ENCODE measurements at places on chromosomes 2 and 18. TPM values are rescaled to one million over a fixed set of nuclear protein-coding genes. Genes with fewer than 3 reads are reported as not detected.

Gene CAMKMT
- 7.4 TPM for total RNA-seq

Gene WDR54
- total RNA-seq: 42.1 TPM

Gene NDUFAF7
- 15.9 TPM for total RNA-seq

Gene MEP1B
- total RNA-seq: not detected

Gene NETO1
- not detected for total RNA-seq

Gene AKAIN1
- total RNA-seq: not detected

Gene BMP10
- not detected for total RNA-seq

Gene DSC2
- 0.07 TPM for total RNA-seq

Gene RND3
- total RNA-seq: 647 TPM

Gene CFAP65
- total RNA-seq: 0.03 TPM

Gene KATNAL2
- total RNA-seq: 2.2 TPM

Gene AQP12B
- not detected for total RNA-seq

Gene ARHGEF33
- total RNA-seq: 0.43 TPM

Gene RFTN2
- 3.5 TPM for total RNA-seq

Gene COLEC11
- 1.4 TPM for total RNA-seq

Gene DARS1
- 127 TPM for total RNA-seq

Gene TRAPPC12
- total RNA-seq: 76.1 TPM

Gene KCNIP3
- total RNA-seq: 0.65 TPM

Gene CCDC141
- total RNA-seq: 0.53 TPM

Gene CYTIP
- total RNA-seq: 5.5 TPM

Gene LIPG
- total RNA-seq: 5.5 TPM

Gene PLEK
- 0.07 TPM for total RNA-seq

Gene HMSD
- not detected for total RNA-seq

Gene UPP2
- total RNA-seq: not detected

Gene NEU2
- not detected for total RNA-seq

Gene SLC23A3
- 8.1 TPM for total RNA-seq

Gene IDH1
- total RNA-seq: 139 TPM

Gene IL18RAP
- total RNA-seq: not detected

Gene ZBTB7C
- total RNA-seq: 0.46 TPM

Gene M1AP
- 0.26 TPM for total RNA-seq

Gene LPIN1
- 53.6 TPM for total RNA-seq

Gene SERPINB13
- total RNA-seq: not detected

Gene SRD5A2
- total RNA-seq: not detected

Gene UGT1A4
- not detected for total RNA-seq

Gene CDCA7
- total RNA-seq: 0.83 TPM

Gene COLEC12
- total RNA-seq: 21.1 TPM

Gene PLEKHH2
- total RNA-seq: 8.9 TPM

Gene TXNDC2
- total RNA-seq: not detected

Gene MYL12A
- total RNA-seq: 770 TPM

Gene XDH
- total RNA-seq: 2.7 TPM

Gene CNGA3
- not detected for total RNA-seq

Gene THADA
- total RNA-seq: 32.1 TPM

Gene NYAP2
- not detected for total RNA-seq

Gene UGT1A3
- not detected for total RNA-seq

Gene CD8B
- not detected for total RNA-seq

Gene RPRM
- not detected for total RNA-seq

Gene PXDN
- total RNA-seq: 430 TPM

Gene RSAD2
- total RNA-seq: 0.33 TPM

Gene ZNF804A
- total RNA-seq: 1.4 TPM

Gene GALM
- total RNA-seq: 7.8 TPM

Gene RTP5
- not detected for total RNA-seq

Gene ALPG
- total RNA-seq: not detected

Gene SP9
- not detected for total RNA-seq

Gene XIRP2
- not detected for total RNA-seq

Gene MAPRE3
- 11.7 TPM for total RNA-seq

Gene GPR148
- not detected for total RNA-seq

Gene CIB4
- total RNA-seq: not detected
